Adrenal gland (tissue), 19 donors: ENCODE measurements at places on chromosomes 2 and 18. TPM values are rescaled to one million over a fixed set of nuclear protein-coding genes. Genes with fewer than 3 reads are reported as not detected.

- no peaks in the 10 kb centered on the region for H3K36me3 ChIP-seq
- no peak overlapping the region for H3K4me3 ChIP-seq
- no peaks in the 10 kb centered on the region for H3K27me3 ChIP-seq
Observed at GRCh38 chr2:69054431-69054830, 41.5 kb downstream of the ANTXR1 start.

DNA sequence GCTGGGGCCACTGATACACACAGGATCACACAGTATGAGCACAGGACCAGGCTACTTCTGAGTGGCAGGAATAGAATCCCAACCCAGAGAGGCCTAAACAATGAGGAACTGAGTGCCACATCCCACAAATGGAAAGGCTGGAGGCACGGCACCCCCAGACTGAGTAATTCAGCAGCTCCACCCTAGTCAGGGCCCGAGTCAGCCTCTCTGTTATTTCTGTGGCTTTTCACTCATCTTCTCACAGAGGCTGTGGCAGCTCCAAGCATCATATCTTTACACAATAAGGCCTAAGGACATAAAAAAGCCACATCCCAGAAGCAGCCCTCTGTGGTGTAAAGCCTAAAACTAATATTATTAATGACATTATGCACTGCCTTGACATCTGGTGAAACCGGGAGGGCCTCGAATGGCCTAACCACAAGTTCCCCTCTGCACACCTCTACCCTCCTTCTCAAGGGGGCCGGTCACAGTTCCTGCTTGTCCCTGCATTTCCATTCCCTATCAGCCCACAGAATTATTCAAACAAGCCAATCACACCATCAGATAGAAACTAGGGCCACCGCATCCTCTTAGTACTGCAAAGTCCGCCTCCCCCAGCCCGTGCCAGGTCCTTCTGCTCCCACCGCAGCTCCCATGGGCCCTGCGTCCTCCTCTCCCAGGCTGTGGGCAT lies 12.5 kb upstream of the MAL start:
- H3K36me3 ChIP-seq = no peaks in the 10 kb centered on the region
- H3K4me1 ChIP-seq = no peaks in the 10 kb centered on the region
- no peaks in the 10 kb centered on the region for H3K27me3 ChIP-seq
- no peak overlapping the region for H3K4me3 ChIP-seq

The STPG4 gene
- not detected for total RNA-seq

DNA sequence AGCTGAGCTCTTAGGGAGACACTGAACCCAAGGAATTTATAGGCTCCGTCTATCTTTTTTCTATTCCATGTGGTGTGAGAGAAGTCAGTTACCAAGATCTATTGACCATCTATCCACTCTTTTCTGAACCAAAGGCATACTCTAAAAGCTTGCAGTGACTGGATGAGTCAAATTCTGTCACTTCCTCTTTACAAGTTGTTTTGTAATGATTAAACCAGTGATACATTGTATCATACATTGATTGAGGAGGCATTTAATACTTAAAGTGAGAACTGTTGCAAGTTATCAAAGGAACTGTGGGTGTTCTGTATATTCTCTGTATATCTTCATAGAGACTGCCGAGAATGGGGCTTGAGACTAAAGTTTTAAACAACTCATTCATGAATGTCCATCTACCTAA lies 188.8 kb downstream of the CAMKMT start:
- no peak for DNase-seq
- no peaks in the 10 kb centered on the region for H3K36me3 ChIP-seq
- no peak overlapping the region for H3K4me3 ChIP-seq

GRCh38 chr2:109736177-109736827 lies 57.8 kb upstream of the RGPD5 start:
- peak; percentile 75 for DNase-seq
- no peak overlapping the region for H3K27ac ChIP-seq
- H3K4me1 ChIP-seq = no peaks in the 10 kb centered on the region

DNA sequence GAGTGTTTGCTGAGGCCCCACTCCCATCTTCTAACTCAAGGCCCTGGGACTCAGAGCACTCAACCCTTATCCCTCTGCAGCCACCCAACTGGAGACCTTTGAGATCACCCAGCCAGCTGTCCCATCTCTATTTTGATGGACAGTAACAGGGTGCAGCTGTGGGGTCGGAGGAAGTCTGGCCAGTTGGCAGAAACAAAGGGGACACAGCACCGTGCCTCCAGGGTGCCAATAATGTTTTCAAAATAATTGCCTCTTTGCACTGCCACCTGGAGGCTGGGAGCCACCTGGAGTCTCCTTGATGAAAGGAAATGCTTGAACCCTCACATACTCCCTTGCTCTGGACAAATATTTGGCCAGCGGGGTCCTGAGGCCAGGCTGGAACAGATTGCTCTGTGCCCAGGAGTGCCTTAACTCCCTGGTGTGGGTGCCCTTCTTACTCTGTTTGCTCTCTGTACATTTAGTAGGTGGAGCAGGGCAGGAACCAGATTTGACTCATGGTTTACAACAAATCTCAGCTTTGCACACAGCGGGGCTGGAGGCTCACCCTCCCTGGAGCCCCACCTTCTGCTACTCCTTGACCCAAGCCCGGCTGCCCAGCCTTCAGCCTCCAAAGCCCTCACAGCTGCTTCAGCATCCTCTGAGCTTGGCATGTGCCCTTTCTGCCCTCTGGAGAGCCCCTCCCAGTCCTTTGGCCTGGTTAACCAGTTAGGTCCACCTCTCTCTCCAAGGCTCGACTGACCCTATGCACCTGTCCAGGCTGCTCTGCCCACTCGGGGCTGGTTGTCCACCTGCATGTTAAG lies 17.2 kb downstream of the MAL start:
- H3K4me1 ChIP-seq = peaks cover 4% of the 10 kb centered on the region
- no peak overlapping the region for H3K4me3 ChIP-seq
- no peak overlapping the region for H3K27ac ChIP-seq
- H3K27me3 ChIP-seq = no peaks in the 10 kb centered on the region
- no peaks in the 10 kb centered on the region for H3K36me3 ChIP-seq
- no peak for DNase-seq

The SPATA3 gene
- total RNA-seq = not detected

The DSG4 gene
- not detected for total RNA-seq

DNA sequence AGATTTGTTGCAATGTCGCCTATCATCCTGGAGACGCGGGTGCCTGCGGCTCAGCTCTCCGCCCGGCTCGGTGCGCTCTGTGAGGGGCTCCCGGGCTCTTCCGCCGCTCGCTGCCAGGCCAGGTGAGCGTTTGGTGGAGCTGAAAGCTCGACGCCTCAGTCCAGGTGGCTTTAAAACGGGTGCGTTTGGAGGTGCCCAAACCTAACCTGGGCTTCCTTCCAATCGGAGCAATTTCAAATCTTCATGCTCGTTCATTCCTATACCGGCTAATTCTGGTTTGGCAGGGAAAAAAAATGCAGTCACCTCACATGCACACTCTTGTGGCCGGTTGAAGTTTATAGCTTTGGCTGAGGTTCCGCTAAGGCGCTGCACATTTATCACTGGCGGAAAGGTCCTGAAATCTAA lies at the start of gene SLC16A14:
Gene SLC16A14, minus strand, starts transcription at position 274 of the 405 bp plus-strand sequence. CDS start 9,572 bp downstream, outside the sequence.
- H3K36me3 ChIP-seq = no peaks in the 10 kb centered on the region
- no peaks in the 10 kb centered on the region for H3K27me3 ChIP-seq
- H3K4me1 ChIP-seq = no peaks in the 10 kb centered on the region
- DNase-seq = peak; percentile 52
- H3K27ac ChIP-seq = peak within 1 kb of the TSS; percentile 69

DNA sequence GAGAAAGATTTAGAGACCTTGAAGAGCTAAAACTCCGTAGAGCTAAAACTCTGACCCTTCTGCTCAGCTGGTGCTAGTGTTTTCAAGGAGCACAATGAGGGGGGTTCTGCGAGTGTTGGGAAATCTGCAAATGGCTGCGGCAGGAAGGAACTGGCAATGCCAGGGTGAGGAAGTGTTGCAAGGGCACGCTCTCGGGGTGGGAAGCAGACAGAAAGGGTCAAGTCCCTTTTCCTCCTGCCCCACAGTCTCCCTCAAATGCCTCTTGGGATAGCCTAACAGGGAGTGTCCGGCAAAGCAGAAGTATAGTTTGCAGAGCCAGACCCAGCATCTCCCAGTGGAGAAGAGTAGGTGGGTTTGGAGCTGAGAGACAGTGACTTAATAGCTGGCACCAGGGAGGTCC lies 60.5 kb downstream of the NCAPH start:
- H3K27ac ChIP-seq = no peak overlapping the region
- no peaks in the 10 kb centered on the region for H3K4me1 ChIP-seq
- no peaks in the 10 kb centered on the region for H3K27me3 ChIP-seq
- DNase-seq = peak; percentile 45

DNA sequence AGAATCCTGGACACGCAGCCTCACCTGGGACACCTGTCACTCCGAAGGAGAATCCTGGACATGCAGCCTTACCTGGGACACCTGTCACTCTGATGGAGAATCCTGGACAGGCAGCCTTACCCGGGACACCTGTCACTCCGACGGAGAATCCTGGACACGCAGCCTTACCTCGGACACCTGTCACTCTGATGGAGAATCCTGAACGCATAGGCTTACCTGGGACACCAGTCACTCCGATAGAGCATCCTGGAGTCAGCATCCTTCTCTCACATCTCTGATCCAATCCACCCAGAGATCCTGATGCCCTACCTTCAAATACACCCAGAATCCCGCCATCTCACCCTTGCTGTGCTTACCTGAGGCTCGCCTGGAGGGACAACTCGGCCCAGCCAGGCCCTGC lies 154.9 kb downstream of the NDUFA10 start:
- no peak for DNase-seq
- H3K36me3 ChIP-seq = no peaks in the 10 kb centered on the region
- H3K4me1 ChIP-seq = no peaks in the 10 kb centered on the region
- no peaks in the 10 kb centered on the region for H3K27me3 ChIP-seq
- H3K4me3 ChIP-seq = no peak overlapping the region

The CTLA4 gene
- total RNA-seq = not detected

The SRD5A2 gene
- not detected for total RNA-seq

DNA sequence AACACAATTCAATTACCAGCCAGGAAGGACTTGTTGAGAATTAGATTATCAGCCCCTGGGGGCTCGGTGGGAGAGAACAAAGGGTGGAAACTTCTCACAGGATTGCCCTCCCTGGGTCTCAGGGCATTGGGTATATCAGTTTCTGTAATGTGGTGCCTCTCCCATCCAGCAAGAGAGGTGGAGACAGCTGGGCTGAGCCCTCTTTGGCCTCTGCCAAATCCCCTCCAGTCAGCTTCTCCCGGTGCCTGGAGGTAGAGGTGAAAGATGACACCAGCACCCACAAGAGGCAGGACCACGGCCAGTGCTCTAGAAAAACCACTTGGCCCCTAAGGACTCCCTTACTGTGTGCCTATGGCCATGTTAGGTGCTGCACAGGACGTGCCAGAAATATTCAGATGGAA lies 179.7 kb downstream of the HAUS1 start:
- no peak overlapping the region for H3K27ac ChIP-seq
- no peaks in the 10 kb centered on the region for H3K27me3 ChIP-seq
- H3K4me3 ChIP-seq = no peak overlapping the region
- no peak for DNase-seq
- H3K4me1 ChIP-seq = no peaks in the 10 kb centered on the region

The BMP10 gene
- total RNA-seq = not detected

DNA sequence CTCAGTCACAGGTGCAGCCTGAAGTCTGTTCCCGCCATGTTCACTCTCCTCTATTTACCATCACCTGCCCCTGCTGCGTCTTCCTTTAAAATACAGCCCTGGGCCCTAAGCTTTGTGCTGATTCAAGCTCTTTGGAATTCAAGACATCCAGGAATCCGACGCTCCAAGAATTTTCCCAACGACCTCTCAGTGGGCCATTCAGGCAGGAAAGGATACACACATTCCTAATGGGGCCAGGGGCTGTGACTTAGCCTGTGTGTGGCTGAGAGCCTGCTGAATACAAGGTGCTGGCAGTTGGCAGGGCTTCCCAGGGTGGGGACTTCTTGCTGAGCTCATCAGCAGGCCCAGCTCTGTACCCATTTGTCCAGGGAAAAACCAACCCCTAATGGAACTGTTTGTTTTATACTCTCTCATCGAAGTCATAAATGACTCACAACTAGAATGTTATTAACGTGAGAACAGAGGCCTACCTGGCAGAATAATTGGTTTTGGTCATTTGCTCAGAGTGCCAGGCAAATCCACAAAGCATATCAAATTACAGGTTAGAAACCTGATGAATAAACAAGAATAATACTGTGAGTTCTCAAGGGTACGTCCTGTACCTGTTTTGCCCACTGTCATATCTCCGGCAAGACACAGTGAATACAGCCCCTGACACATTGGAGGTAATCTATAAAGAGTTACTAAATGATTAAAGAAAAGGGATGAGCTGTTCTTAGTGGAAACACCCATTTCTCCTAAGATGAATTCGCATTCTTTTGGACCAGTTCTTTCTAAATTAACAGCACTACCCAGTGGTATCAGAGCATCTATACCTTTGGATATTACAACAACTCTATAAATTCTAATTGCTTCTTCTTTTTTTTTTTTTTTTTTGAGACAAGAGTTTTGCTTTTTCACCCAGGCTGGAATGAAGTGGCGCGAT lies 12.6 kb upstream of the KCMF1 start:
- peak overlapping the region; percentile 44 for H3K27ac ChIP-seq
- H3K4me1 ChIP-seq = no peaks in the 10 kb centered on the region
- DNase-seq = peak; percentile 78
- H3K4me3 ChIP-seq = no peak overlapping the region
- no peaks in the 10 kb centered on the region for H3K27me3 ChIP-seq

- no peak overlapping the region for H3K27ac ChIP-seq
- no peak for DNase-seq
- no peak overlapping the region for H3K4me3 ChIP-seq
- H3K4me1 ChIP-seq = peaks cover 56% of the 10 kb centered on the region
- H3K36me3 ChIP-seq = no peaks in the 10 kb centered on the region
Observed at GRCh38 chr18:76474824-76475223, 20.2 kb downstream of the ZNF516 start.

The COLEC11 gene
- total RNA-seq = 55.6 TPM

The KIAA2012 gene
- not detected for total RNA-seq

The ZSWIM2 gene
- total RNA-seq = not detected

DNA sequence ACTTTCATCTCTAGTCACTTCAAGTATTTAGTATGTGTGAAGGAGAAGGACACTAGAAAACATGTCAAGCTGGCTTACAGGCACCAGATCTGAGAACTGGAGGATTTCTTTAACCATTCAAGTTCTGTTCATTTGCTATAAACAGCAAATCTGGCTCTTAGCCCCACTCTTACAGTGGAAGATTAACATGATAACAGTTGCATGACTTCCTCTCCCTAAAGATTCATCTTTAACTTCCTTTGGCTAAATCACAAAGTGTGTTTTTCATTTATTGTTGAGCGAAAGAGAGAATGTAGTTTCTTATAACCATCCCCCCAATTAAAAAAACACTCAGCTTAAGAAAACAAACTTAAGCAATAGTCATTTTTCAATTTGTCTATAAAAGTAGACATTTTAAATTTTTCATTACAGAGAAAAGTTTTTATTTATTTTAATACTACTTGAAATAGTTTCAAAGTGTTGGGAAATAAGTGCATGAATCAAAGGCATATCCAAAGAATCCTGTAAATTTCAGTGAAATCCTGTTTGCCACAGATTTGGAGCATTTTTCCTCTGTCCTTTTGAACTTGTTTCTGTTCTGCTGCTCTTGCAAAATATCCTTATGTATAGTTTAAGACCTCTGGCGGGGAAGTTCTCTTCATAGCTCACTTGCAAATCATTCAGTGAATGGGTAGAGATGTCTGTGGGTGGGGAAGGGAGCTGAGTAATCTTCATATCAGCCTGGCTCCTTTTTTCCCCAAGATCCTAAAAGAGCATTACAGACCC lies 241.0 kb upstream of the RBBP8 start:
- no peak for DNase-seq
- H3K27me3 ChIP-seq = no peaks in the 10 kb centered on the region
- H3K27ac ChIP-seq = no peak overlapping the region
